ENCODE measurements at places on chromosomes 3 and 15.

- no peak for DNase-seq
These were observed 351.2 kb downstream of the LPP start for GRCh38 chr3:188505151-188505550.

DNA sequence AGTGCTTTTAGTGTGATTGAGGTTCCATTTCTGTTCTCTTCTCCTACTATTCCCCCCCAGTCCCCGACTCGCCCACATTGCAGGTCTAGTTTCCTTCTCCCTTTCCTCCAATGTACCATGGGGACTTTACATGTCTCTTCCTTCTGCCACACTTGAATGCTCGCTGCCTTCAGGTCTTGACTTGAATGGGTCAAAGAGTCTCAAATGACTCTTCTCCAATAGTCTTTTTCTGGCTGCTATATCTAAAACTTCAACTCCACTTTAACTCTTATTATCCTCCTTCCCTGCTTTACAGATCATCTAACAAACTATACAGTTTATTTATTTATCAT is 213.9 kb upstream of the SLC2A2 start:
- DNase-seq = no peak

GRCh38 chr3:127792541-127793292 is 29.6 kb downstream of the MGLL start:
- DNase-seq = no peak

GRCh38 chr3:179268400-179269051 is 17.6 kb upstream of the KCNMB3 start:
- no peak for DNase-seq

DNA sequence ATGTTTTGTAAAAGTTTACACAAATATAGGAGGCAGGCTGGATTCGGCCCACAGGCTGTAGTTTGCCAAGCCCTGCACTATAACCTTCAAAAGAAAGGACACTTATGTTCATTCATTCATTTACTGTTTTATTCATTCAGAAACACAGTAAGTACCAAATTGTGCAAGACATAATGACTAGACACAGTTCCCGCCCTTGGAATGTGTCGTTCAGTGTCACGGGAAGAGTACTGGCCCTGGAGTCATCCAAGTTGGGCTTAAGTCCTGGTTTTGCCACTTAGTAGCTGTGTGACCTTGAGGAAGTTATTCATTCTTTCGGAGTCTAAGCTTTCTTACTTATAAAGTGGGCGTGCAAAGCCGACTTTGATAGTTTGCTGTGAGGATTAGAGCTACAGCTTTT is 22.0 kb downstream of the COLQ start:
- DNase-seq = no peak
